CD8-positive, alpha-beta T cell (primary cell): ENCODE measurements at places on chromosomes 6 and 20. TPM values are rescaled to one million over a fixed set of nuclear protein-coding genes. Genes with fewer than 3 reads are reported as not detected.

- no peak for DNase-seq
Observed at GRCh38 chr6:74410630-74411029, 714.6 kb downstream of the CD109 start.

DNA sequence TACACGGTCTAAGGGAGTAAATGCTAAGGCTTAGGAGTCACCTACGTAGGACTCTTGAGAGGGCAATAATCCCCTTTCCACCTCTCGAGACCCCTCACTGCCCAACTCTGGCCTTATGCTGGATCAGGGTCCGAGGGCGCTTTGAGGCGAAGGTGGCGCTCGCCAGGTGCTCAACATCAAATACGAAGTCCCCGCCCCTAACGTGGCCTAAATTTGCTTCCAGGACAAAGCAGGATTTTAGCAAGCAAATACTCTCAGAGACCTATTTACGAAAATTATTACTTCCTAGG is 406 bp upstream of the TRIM26 start:
- no peak for DNase-seq

The ADGB gene
- not detected for total RNA-seq

- DNase-seq, result no peak
Observed at GRCh38 chr20:45962031-45962755, 9.8 kb downstream of the ZNF335 start.

DNA sequence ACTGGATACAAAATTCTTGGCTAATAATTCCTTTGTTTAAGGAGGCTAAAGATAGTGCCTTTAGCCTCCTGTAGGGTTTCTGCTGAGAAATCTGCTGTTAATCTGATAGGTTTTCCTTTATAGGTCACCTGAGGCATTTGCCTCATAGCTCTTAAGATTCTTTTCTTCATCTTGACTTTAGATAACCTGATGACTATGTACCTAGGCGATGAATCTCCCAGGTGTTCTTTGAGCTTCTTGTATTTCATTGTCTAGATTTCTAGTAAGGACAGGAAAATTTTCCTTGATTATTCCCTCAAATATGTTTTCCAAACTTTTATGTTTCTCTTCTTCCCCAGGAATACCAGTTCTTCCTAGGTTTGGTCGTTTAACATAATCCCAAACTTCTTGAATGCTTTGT is 479.4 kb upstream of the MAN1A1 start:
- no peak for DNase-seq

- no peak for DNase-seq
Observed at GRCh38 chr6:32522302-32523047, 7.6 kb downstream of the HLA-DRB5 start.

- peak; percentile 85 for DNase-seq
Observed at GRCh38 chr6:32685603-32686002, 19.1 kb upstream of the HLA-DQB1 start.

- no peak for DNase-seq
Observed at GRCh38 chr20:21633829-21634228, 71.6 kb upstream of the PAX1 start.

- DNase-seq, result no peak
Observed at GRCh38 chr6:89139509-89140346, 6.1 kb upstream of the PM20D2 start.

The COL9A1 gene
- total RNA-seq, result not detected

DNA sequence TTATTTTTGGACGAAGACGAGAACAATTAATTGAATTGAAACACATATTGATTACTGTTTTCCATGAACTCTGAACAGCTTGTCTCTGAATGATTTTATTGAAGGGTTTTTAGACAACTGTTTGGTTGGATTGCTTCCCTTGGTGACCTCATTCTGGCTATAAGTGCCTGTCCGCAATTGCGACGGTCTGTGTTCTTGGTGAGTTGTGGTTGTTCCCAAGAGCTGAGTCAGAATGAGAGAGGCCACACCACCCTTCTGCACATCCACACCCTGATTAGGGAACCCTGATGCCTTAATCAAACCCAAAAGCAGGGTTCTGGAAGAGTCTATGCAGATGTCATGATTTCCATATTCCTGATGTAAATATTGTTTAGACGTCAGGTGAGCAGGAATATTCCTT is 747.0 kb downstream of the PTPRT start:
- DNase-seq, result no peak

GRCh38 chr20:48704761-48705160 is 123.0 kb downstream of the PREX1 start:
- DNase-seq, result no peak

GRCh38 chr20:41956338-41957074 is 338.3 kb upstream of the CHD6 start:
- DNase-seq, result no peak

- DNase-seq, result no peak
Observed at GRCh38 chr6:8006208-8006607, 58.0 kb downstream of the BLOC1S5 start.

- DNase-seq, result no peak
Observed at GRCh38 chr6:130229645-130230044, 6.9 kb upstream of the SAMD3 start.

The C20orf202 gene
- not detected for total RNA-seq

DNA sequence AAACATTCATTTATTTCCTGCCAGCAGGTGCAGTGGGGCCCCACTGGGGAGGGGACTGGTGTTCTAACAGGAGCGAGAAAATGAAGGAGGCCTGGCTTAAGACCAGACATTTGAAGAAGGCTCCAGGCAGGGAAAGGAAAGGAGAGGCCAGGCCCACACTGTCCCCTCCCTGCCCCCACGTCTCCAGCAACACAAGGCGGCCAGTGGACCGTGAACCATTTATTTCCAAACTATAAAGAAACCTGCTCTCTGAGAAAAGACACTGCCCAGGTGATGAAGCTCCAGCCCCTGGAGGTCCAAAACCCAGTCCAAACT is 41.4 kb upstream of the CDH22 start:
- DNase-seq, result no peak

DNA sequence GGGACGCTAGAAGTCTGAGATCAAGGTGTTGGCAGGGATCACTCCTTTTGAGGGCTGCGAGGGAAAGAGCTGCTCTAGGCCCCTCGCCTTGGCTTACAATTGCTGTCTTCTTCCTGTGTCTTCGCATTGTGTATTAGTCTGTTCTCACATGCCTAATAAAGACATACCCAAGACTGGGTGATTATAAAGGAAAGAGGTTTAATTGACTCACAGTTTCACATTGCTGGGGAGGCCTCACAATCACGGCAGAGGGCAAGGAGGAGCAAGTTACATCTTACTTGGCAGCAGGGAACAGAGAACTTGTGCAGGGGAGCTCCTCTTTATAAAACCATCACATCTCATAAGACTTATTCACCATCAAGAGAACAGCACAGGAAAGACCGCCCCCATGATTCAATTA is 102.5 kb upstream of the ASF1A start:
- no peak for DNase-seq

DNA sequence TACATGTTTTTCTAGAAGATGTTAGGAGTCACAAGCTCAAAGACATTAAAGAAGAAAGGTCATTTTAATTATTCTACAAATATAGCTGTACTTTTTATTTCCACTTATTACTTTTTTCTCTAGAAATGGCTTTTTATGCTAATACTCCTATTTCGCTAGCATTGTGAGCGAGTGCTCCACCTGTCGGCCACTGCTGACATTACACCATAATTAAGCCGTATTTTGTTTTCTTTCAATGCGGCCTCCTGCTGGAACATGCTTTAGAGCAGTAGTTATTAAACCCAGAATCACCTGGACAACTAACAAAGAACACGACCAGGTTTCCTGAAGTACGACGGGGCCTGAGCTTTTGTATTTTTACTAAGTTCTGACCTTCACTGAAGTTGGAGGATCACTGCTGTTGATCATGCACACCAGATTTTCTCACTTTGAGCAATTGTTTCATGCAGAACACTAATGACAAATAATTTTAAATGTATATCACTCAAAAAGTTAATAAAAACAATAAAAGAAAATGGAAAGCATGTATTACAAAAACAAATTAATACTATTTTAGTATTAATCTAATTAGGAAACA is 74.1 kb upstream of the PAK5 start:
- DNase-seq, result no peak

GRCh38 chr6:123956492-123957139 is 153.0 kb downstream of the NKAIN2 start:
- DNase-seq, result no peak

The GPX5 gene
- total RNA-seq, result not detected

The KCNK16 gene
- total RNA-seq, result not detected

The GTSF1L gene
- total RNA-seq, result not detected

DNA sequence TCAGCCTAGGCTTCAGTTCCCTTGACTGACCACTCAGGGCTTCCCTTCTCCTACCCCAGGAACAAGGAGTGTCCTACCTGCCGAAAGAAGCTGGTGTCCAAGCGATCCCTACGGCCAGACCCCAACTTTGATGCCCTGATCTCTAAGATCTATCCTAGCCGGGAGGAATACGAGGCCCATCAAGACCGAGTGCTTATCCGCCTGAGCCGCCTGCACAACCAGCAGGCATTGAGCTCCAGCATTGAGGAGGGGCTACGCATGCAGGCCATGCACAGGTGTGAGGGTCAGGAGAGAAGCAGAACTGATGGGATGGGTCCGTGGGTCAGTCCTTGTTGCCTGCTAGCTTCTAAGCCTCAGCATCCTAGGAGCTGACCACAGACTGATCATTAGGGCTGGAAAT is 1.6 kb downstream of the RING1 start:
- DNase-seq, result no peak

GRCh38 chr6:160122744-160123143 is 1.1 kb downstream of the SLC22A1 start:
- no peak for DNase-seq

The CFAP206 gene
- total RNA-seq, result not detected

- DNase-seq, result no peak
Observed at GRCh38 chr6:136103763-136104311, 146.3 kb downstream of the MTFR2 start.

DNA sequence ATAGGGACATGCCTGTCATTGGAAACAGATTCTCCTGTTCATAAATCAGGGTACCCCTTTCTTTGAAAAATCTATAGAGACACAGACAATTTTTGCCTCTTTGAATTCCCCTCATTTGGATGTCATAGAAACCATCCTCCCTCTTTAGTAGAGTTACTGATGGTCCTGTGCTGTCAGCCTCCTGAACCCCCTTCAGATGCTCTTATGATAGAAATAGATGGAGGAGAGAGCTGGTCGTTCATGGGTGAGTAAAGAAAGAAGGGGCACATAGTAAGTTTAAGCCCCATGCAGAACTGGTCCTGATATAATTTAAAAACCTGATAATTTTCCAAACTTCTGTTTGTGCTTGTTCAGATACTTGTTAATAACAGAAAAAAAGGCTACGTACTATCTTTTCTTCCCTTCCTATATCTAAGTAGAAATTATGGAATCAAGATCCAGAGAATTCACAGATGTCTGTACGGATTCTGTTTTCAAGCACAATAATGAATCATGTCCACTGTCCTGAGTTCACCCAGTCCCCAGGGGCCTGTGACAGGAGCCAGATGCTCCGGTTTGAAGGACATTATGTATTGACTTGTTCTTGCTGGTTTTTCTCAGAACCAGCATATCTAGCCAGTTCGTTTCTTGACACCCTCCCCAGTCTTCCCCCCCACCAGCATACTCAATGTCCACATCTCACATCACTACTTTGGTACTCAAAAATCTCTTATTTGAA is 78.1 kb downstream of the NCOA7 start:
- DNase-seq, result no peak

- DNase-seq, result no peak
Observed at GRCh38 chr6:47473791-47474346, 3.7 kb upstream of the CD2AP start.

DNA sequence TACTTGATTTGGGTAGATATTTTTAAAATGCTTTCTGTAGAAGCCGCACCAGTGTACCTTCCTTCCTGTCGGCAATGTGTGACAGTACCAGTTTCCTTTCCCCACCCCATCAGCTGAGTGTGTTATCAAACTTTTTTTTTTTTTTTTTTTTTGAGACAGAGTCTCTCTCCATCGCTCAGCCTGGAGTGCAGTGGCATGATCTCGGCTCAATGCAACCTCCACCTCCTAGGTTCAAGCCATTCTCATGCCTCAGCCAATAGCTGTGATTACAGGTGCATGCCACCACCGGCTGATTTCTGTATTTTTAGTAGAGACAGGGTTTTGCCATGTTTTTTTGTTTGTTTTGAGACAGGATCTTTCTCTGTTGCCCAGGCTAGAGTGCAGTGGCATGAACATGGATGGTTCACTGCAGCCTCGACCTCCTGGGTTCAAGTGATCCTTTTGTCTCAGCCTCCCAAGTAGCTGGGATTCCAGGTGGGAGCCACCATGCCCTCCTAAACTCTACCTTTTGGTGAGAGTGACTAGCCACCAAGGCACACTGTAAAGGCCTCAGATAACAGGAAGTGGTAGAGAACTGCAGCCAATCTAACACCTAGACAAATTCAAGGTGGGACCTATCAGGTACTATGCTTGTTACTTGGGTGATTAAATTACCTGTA is 26.5 kb upstream of the ZBTB22 start:
- peak; percentile 41 for DNase-seq

DNA sequence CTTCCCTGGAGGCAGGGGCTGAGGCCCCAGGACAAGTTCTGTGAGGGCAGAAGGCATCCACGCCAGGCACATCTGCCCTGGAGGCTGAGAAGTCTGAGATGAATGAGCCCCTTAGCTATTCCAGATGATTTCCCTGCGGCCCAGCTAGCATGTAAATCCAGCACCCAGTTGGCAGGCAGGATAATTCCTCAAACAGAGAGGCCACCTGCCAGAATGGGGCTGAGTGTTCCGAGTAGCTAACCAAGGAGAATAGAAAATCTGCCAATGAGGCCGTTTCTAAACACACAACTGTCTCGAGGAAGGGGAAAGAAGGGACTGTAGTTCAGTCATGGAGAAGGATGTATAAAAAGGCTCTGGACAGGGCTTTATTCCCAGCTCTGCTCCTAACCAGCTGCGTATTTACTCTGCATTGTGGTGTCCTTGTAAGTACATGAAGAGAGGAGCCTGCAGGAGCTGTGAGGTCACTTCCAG is 211.4 kb upstream of the CDYL start:
- no peak for DNase-seq
